ENCODE measurements at places on chromosomes 5 and 9.

- DNase-seq: no peak
These were observed 60.9 kb upstream of the CHD1 start for GRCh38 chr5:98989727-98990126.

GRCh38 chr9:124769549-124770358 is 1.4 kb downstream of the NR6A1 start:
- DNase-seq: peak; percentile 57

GRCh38 chr5:122236270-122237040 is 75.6 kb upstream of the SNCAIP start:
- no peak for DNase-seq

GRCh38 chr9:137757613-137758029 is 120.0 kb upstream of the CACNA1B start:
- no peak for DNase-seq

DNA sequence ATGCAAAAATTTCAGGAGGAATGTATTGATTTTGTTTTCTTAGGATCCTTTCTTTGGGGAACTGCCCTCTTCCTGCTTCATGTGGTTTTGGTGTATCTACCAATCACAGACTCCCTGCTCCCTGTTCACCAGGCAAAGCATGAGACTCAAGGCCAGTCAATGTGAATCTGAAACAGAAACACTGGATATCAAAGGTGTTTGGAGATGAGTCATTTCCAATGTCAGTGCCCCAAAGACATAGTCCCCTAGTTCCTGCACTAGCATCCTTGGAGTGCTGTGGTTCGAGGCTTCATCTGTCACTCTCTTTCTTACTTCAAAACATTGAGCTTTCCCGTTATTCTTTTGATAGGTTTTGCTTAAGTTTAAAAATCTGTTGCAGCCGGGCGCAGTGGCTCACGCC is 8.1 kb downstream of the PPP3R2 start:
- no peak for DNase-seq

DNA sequence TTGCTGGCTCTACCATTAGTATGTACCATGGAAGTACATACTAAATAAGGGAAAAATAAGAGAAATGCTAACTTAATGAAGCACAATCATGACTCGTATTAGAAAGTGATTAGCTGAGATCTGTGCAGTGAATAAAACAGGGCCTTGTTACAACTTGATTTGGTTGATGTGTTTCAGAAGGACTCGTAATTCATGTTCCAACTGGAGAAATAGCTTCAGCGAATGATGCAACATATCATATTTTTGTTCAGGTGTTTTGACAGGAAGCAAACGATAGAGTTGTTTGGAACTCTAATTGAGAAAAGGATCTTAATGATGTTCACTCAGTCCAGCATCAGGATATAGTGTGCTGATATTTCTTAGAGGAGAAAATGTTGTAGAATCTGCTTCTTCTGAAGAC is 474.6 kb upstream of the WWC1 start:
- DNase-seq: no peak

GRCh38 chr5:30894811-30895210 is 298.7 kb upstream of the CDH6 start:
- no peak for DNase-seq

- DNase-seq: no peak
These were observed 15.5 kb upstream of the AKNA start for GRCh38 chr9:114403153-114403756.

- peak; percentile 65 for DNase-seq
These were observed 465.5 kb downstream of the DNAH5 start for GRCh38 chr5:13478831-13479465.

DNA sequence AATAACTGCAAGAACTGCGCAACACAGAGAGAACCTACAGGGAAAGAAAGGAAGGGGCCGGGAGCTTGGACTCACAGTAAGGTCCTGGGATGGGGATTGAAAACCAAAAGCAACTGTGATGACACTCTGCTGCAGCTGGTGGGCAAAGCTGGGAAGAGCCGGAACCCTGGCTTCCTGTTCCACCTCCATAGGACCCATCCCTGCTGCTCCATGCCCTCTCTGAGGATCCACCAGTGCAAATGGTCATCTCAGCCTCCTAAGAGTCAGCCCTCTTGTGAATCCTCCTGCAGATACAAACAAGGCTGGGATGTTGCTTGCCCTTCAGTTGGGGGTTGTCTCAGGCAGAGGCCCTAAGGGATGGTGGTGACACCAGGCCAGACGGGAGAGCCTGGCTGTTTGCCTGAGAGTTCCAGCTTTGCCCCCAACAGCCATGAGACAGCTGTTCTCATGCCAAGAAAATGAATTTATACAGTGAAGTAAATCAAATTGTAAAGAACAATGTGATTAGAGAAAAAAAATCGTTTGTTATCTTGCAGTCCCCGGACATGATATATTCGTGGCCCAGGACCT is 90.8 kb downstream of the TENT4A start:
- no peak for DNase-seq

GRCh38 chr9:137369061-137369787 is 53.7 kb downstream of the EXD3 start:
- DNase-seq: no peak

- DNase-seq: peak; percentile 22
These were observed 66.8 kb downstream of the ARL15 start for GRCh38 chr5:54243483-54244080.

GRCh38 chr5:140998921-140999410 is 32.7 kb downstream of the PCDHAC2 start:
- DNase-seq: no peak

- DNase-seq: no peak
These were observed 11.2 kb upstream of the HMHB1 start for GRCh38 chr5:143800715-143801114.

DNA sequence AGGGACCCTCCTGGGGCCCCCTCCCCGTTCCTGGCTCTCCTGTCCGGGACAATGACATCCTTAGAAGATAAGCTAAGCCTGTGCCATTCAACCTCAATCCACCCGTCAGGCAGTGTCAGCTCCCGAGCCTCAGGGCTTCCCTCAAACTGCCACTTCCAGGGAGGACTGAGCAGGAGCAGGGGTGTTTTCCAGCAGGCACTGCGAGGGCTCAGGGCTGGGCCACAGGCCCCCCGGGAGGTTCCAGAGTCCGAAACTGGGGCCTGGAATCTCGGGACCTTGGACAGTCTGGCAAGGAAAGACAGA is 26.2 kb downstream of the LHX3 start:
- no peak for DNase-seq

All from NCI-H146 (cell line).